ENCODE measurements at places on chromosomes 12 and 14.
A peak's percentile ranks its signal among the peaks of the same experiment; 100 is the strongest.

DNA sequence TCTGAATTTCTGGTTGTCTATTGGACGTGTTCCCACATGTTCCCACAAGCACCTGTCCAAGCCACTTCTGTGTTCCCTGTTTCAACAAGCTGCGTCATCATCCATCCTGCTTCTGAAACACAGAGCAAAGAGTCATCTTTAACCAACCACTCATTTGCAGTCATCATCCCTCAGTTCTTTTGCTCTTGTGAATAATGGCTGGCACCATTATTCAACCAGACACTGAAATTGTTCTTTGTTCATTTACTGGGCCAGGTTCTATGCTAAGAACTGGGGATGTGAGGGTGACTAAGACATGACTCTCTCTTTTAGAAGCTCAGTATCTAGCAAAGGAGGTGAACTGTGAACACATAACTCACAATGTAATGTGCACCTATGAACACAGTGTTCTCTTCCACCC, 40.7 kb upstream of the ANO4 start:
- DNase-seq, result no peak

- DNase-seq, result no peak
Observed at GRCh38 chr12:11666131-11667050, 16.9 kb downstream of the ETV6 start.

DNA sequence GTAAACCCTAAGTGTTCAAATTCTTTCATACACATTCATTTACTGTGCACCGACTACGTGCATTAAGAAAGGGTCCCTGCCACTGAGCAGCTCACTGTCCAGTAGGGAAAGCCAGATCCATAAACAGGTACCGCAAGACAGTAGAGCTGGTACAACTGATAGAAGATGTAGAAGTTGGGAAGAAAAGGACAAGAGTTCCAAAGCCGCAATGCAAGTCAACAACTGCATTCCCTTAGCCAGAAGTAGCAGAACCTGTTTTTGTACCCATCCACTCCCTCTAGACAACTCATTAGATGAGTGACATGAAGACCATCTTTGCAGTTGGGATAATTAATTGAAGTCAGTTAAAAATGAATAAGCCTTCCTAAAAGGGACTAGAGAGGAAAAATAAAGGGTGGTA, 1.3 kb downstream of the SENP1 start:
- DNase-seq, result no peak

GRCh38 chr12:11969437-11970154, 101.1 kb upstream of the BCL2L14 start:
- DNase-seq, result no peak

DNA sequence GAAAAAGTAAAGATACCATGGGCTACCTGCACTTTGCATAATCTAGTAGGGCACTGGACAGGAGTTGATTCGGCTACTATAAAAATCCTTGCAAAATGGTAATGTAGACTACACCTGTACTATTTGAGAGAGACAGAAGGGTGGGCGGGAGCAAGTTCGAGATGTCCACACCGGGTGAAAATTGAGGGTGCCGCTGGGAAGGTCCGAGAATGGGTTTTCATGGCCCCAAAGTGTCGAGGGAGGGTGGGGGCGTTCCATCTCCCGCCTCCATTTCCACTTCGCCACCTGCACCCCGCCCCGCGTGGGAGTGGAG, 648 bp downstream of the SNX6 start:
- DNase-seq, result no peak

- no peak for DNase-seq
Observed at GRCh38 chr14:66610154-66610563, 102.2 kb downstream of the GPHN start.

DNA sequence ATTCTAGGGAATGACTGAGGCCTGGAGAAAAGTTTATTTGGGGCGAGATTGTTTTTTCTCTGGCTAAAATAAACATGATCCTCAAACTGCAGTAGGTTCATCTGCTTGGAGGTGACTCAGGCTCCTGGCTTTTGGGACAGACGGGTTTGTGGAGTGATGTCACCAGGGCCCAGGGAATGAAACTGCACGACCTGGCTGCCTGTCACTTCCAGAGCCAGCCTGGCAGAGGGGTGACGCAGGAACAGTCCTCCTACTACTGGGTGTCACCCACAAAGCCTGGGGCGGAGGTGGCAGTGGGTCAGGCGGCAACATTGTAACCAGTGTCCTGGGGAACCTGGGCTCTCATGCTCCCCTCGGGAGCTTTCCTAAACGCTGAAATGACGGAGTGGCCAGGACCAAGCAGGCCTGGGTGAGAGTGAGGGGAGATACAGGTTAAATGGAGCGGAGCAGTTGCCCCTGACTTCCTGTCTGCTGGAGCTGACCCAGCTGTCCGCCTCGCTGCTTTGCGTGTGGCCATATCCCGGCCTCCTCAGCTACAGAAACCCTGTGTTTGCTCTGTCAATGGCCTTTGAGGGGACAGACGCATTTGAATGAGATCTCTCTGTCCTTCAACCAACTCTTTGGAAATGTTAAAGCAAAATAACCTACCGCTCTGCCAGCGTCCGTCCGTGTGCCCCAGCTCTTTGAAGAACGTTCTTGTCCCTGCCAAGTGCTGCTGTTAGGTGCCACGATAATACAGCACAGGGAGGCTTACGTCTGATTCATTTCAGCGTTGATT, 6.5 kb downstream of the HIP1R start:
- peak; percentile 89 for DNase-seq

GRCh38 chr12:102992297-102992696, 34.8 kb downstream of the ASCL1 start:
- no peak for DNase-seq

- DNase-seq, result no peak
Observed at GRCh38 chr14:25102788-25103187, 52.8 kb upstream of the STXBP6 start.

- no peak for DNase-seq
Observed at GRCh38 chr14:89420502-89420901, 3.5 kb upstream of the FOXN3 start.

- DNase-seq, result no peak
Observed at GRCh38 chr12:6294156-6295093, 16.1 kb upstream of the PLEKHG6 start.

DNA sequence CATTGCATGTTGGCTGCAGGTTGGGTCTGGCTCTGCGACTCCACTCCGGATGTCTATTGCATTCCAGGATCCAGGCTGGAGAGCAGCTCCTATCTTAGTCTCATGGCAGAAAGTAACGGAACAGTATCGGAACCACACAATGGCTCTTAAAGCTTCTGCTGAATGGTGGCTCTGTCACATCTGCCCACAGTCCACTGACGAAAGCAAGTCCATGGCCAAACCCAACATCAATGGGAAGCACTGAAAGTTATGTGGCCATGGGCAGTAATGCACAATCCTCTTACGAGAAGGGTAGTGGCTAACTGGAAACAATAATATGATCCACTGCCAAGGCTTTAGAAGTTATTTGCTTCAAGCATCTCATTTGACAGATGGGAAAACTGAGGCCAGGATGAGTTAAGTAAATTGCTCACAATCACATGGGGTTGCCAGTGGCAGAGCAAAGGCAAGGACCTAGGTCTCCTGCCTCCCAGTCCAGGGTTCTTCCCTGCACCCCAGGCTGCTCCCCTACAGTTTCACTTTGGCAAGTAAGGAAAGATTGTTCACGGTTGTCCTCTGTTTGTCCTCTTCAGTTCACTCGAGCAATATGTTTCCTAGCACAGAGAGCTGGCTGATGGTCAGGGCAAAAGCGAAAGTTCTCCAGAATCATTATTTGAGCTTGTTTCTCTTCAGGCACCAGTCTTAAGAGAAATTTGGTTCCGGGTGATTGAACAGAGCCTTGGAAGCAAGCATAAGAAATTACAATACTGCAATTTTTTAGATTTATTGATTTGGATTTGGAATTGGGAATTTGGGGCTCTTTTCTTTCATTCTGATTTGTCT, 54.2 kb downstream of the CKAP4 start:
- no peak for DNase-seq

- DNase-seq, result no peak
Observed at GRCh38 chr12:48300774-48301173, 49.9 kb downstream of the ZNF641 start.

GRCh38 chr12:68078737-68079136, 80.8 kb downstream of the IFNG start:
- DNase-seq, result no peak

DNA sequence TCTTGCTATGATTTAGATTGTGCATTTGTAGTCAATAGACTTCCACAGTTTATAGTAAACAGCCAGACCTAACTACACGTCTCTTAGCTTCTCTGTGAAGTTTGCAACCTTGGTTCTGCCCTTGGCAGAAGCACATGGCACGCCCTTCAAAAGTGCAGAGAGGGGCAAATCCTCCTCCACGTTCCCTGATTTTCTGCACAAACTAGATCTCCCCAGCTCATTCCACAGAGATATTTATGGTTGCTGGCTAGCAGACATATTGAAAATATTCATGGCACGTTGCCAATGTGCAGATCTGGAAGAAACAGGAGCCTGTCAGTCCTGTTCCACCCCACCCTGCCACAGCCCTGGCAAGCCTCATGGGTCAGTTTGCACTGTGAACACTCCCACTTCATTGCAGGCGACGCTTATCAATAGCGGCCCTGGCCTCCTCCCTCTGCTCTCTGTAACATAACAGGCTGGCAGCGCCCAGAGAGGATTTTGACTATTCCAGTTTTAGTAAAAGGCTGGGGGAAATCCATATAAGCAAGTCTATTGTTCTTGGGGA, 6.5 kb upstream of the LGALS3 start:
- peak; percentile 25 for DNase-seq
